ENCODE measurements at places on chromosomes 13 and 19. TPM values are rescaled to one million over a fixed set of nuclear protein-coding genes. Genes with fewer than 3 reads are reported as not detected.

The KLK4 gene
- not detected for total RNA-seq

The KIR2DL1 gene
- not detected for total RNA-seq

The ZNF419 gene
- total RNA-seq = 7.6 TPM

The TBCB gene
- 135 TPM for total RNA-seq

The TBXA2R gene
- total RNA-seq = 2.6 TPM

The PLVAP gene
- total RNA-seq = 15.4 TPM

The ZMYM5 gene
- total RNA-seq = 12.4 TPM

The SMAD9 gene
- 27.8 TPM for total RNA-seq

The SBK2 gene
- not detected for total RNA-seq

The NECTIN2 gene
- total RNA-seq = 98.0 TPM

The NKG7 gene
- not detected for total RNA-seq

The ATP7B gene
- total RNA-seq = 4.9 TPM

The ATP12A gene
- not detected for total RNA-seq

The GRIN3B gene
- 0.33 TPM for total RNA-seq
